Activated naive CD4-positive, alpha-beta T cell treated with anti-CD3 and anti-CD28 coated beads, Interleukin-2, amount 10 ng/mL, durations not matched to agents 5 hours and 36 hours (primary cell): ENCODE measurements at places on chromosomes 2 and 18. TPM values are rescaled to one million over a fixed set of nuclear protein-coding genes. Genes with fewer than 3 reads are reported as not detected.

ALPP gene
- not detected for total RNA-seq

ASAP2 gene
- 0.34 TPM for total RNA-seq

TMEM247 gene
- not detected for total RNA-seq

NEU2 gene
- total RNA-seq = not detected

C2orf78 gene
- total RNA-seq = not detected

FN1 gene
- 3.0 TPM for total RNA-seq

TRIP12 gene
- total RNA-seq = 184 TPM

MARCO gene
- total RNA-seq = not detected

SH3RF3 gene
- 0.43 TPM for total RNA-seq

BAZ2B gene
- total RNA-seq = 8.6 TPM
